ENCODE measurements at places on chromosomes 13 and 19. TPM values are rescaled to one million over a fixed set of nuclear protein-coding genes. Genes with fewer than 3 reads are reported as not detected.

- peak; percentile 86 for DNase-seq
These were observed 14.5 kb upstream of the ICAM3 start for GRCh38 chr19:10353793-10354391.

GRCh38 chr13:101691341-101691860, 238.9 kb downstream of the ITGBL1 start:
- DNase-seq, result no peak

SBSN gene
- 0.53 TPM for total RNA-seq

MIDN gene
- total RNA-seq, result 122 TPM

DNA sequence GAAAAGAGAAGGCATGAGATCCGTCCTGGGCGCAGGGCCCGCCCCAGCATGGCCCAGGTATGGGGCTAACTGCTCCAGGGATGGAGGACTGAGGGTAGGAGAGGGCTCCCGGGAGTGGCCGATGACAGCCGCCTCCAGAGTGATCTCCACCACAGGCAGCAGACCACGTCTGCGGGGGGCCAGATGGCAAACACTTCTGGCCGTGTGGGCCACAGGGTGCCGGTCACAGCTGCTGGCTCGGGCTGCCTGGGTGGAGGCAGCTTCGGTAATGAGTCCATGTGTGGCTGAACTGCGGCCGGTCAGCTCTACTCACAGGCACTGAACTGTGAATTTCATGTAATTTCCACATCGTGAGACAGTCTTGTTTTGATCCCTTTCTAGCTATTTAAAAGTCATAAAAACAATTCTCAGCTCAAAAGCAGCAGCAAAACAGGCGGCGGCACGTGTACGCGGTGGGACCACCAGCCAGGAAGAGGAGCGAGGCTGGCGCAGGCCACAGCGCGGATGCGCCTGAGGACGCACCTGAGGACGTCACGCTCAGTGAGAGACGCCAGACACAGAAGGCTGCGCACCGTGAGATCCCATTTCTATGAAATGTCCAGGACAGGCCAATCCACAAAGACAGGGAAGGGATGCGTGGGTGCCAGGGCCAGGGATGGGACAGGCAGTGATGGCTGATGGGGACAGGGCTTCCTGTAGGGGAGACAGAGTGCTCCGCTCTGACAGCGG, 4.0 kb downstream of the LSM7 start:
- no peak for DNase-seq

GRCh38 chr13:103517066-103517767, 451.0 kb upstream of the SLC10A2 start:
- no peak for DNase-seq

DNA sequence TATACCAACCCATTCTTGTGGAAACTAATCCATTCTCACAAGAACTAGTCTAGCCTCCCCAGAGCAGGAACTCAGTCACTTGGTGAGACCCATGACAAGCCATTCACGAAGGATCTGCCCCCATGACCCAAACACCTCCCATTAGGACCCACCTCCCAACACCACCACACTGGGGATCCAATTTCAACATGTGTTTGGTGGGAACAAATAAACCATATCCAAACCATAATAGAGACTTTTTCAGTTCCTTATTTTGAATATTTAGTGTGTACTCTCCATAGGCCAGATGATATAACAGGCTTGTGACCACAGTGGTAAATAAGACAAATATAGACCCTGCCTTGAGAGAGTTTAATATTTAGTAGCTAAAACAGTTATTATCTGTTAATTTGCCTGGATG, 227.5 kb upstream of the SERP2 start:
- no peak for DNase-seq

DNA sequence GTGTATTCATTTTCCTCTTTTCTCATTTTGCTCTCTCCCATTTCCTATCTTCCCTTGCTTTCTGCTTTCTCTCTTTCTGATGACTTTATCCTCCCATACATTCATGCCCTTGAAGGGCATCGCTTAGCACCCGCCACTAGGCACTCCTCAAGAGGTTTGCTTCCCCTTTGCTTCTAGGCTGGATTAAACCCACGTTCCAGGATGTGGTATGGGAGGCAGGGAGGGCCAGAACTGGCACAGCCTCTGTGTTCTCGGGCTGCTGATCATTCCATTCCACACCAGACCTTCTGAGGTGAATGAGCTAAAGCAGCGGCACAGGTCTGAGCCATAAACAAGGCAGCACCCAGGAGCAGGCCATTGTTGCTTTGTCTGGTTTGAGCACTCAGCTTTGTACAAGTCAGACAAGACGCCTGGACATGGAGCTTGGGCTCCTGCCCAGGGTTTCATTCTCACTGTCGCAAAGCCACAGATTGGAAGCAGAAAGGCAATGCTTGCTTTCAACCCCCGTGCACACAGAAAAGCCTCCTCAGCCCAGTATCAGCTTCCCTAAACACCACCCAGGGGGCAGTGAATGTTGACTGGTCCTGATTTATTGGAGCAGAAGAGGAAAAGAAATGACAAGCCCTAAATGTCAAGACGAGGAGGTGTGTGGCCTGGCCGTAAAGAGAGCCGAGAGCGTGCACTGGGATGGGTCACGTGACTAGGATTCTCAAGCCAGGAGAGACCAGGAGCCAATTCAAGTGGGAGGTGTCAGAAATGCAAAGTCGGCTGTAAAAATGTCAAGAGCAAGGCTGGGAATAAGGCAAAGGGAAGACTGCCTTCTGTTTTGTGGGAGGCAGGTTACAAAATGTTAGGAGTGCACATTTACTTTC, 218.0 kb upstream of the SERP2 start:
- DNase-seq, result no peak

GRCh38 chr13:50156140-50156539, 140.9 kb downstream of the KCNRG start:
- no peak for DNase-seq

- DNase-seq, result no peak
These were observed 306 bp downstream of the SUGT1 start for GRCh38 chr13:52652980-52653303.

ZNF738 gene
- total RNA-seq, result 47.7 TPM

DNA sequence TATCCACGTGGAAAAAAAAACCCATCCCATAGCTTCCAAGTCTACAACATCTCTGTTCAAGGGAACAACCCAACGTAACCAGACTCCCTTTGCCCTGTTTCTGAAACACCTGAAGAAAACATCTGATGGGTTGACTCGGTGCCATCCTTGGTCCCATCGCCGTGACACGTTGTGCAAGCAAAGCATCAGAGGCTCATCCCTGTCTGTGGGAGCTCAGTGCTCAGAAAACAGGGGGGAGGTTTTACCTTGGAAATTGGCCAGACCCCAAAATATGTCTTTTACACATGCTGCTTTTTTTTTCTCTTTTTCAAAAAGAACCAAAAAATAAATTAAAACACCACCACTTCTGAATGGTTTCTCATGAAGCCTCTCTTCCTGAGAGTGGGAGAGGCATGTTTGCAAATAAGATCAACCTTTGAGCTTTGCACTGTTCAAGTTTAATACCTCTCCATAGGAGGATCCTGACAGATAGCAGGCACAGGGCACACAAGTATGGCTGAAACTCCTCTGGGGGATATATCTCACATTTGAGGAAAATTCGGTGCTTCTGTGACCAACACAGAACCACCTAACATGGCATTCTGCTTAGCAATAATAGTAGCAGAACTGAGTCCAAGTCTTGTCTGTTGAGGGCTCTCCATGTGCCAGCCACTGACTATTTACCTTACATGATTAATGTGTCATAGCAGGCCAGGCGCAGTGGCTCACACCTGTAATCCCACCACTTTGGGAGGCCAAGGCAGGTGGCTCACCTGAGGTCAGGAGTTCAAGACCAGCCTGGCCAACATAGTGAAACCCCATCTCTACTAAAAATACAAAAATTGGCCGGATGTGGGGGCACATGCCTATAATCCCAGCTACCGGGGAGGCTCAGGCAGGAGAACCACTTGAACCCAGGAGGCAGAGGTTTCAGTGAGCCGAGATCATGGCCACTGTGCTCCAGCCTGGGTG, 7.0 kb upstream of the PVR start:
- no peak for DNase-seq

DNA sequence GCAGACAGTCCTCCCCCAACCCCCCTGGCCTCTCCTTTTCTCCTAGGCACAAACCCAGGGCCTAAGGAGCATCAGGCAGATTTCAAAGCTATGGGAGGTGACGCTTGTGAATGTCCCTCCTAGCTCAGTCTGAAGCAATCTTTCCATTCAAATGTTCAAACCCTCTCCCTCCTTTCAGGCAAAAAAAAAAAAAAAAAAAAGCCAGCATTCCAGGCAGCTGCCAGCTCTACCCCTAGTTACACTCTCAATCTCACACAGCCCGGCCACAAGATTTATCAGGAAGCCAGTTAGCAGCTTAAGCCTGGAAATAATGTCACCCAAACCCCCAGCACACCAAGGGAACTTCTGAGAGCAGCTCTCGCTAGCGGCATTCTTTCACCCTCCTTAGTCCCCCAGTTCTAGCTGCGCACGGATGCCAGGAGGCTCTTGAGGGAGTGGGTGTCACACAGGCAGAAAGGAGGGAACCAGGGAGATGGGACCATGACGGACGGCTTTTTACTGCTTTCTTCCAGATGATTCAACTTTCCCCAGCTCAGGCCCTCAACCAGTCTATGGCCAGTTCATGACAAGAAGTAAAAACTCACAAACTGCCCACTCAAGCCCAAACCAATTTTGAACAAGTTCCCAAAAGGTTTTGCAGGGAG, 6.3 kb downstream of the SH3GL1 start:
- DNase-seq, result no peak

DNA sequence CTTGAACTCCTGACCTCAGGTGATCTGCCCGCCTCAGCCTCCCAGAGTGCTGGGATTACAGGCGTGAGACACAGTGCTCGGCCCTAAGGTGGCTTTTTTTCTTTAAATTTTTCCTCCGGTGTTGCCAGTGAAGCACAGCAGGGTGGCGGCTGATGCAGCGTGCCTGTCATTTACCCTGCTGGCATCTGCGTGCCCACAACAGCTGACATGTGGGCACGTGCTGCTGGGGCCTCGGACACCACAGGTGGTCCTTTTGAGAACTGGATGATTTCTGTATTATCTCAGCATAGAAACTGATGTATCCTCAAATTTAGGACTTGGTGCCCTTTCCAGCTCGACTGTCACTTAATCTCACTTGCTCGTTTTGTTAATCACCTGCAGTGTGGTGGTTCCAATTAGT, 31.2 kb upstream of the TEX29 start:
- no peak for DNase-seq

UBE2L5 gene
- not detected for total RNA-seq

URAD gene
- not detected for total RNA-seq

Data from type B pancreatic cell (in vitro differentiated cells).